ENCODE measurements at places on chromosomes 1 and 21. TPM values are rescaled to one million over a fixed set of nuclear protein-coding genes. Genes with fewer than 3 reads are reported as not detected.

OR2T2 gene
- not detected for total RNA-seq

CAMSAP2 gene
- 22.8 TPM for total RNA-seq

ANXA9 gene
- 1.0 TPM for total RNA-seq

KIF17 gene
- 1.4 TPM for total RNA-seq

GSTM1 gene
- total RNA-seq: not detected

HSPB7 gene
- total RNA-seq: not detected

SNRNP40 gene
- total RNA-seq: 50.1 TPM

ABCB10 gene
- total RNA-seq: 21.1 TPM

TAS1R3 gene
- total RNA-seq: 0.12 TPM

PLA2G2C gene
- not detected for total RNA-seq

KRTAP13-4 gene
- not detected for total RNA-seq

C8B gene
- total RNA-seq: not detected

CFHR2 gene
- not detected for total RNA-seq

C1QTNF12 gene
- 1.7 TPM for total RNA-seq

SH3BGR gene
- total RNA-seq: 1.5 TPM

CCDC27 gene
- total RNA-seq: not detected

ZMYM1 gene
- 8.2 TPM for total RNA-seq

FBLIM1 gene
- total RNA-seq: 23.5 TPM

ZMYND12 gene
- total RNA-seq: 0.49 TPM

FMO3 gene
- not detected for total RNA-seq

RIMKLA gene
- 0.97 TPM for total RNA-seq

PROK1 gene
- total RNA-seq: not detected

SLC19A1 gene
- 21.8 TPM for total RNA-seq

GJA5 gene
- not detected for total RNA-seq

PLPPR4 gene
- not detected for total RNA-seq

SH2D1B gene
- total RNA-seq: 0.15 TPM

HDAC1 gene
- total RNA-seq: 58.2 TPM

LRRC39 gene
- 0.15 TPM for total RNA-seq

PLEKHN1 gene
- 6.1 TPM for total RNA-seq
